D721Med (cell line): ENCODE measurements at places on chromosomes 12 and 14.

DNA sequence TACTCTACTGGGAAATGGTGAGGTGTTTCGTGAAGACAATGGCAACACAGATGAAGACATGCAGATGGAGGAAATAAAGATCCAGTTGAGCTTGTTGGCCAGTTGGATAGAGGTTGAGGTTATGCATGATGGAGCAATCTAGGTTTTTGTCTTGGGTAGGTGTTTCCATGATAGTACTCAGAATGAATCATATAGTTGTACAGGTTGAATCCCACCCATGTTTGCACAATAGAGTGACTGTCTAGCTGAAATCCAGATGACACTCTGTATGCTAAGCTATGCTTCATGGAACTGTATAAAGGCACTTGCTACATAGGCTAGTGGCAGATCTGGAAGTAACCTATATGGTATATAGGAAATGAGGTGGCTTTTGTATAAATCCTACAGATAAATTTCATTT is 264.9 kb downstream of the NAV3 start:
- no peak for DNase-seq

GRCh38 chr12:79296133-79296532 is 394.6 kb downstream of the PAWR start:
- no peak for DNase-seq

GRCh38 chr14:94466706-94467370 is 9.2 kb downstream of the SERPINA9 start:
- DNase-seq: no peak

GRCh38 chr14:75981426-75982265 is at the start of gene TGFB3:
Gene TGFB3 (minus strand): TSS chr14:75981995. CDS start chr14:75980893, 1,102 bp downstream.
- DNase-seq: no peak

DNA sequence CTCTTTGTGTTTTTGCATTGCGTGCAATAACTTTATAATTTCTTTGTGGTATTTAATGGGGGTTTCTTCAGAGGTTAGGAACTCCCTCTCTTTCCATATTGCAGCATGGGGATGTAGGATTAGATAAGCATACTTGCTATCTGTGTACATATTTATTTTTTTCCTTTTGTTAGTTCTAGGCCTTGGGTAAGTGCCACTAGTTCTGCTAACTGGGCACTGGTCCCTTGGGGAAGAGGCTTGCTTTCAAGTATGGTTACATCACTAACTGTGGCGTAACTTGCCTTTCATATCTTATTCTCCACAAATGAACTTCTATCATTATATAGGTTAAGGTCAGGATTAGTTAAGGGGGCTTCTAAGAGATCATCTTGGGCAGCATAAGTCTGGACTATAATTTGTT is 31.5 kb upstream of the SLCO1B3 start:
- DNase-seq: no peak
